ENCODE measurements at places on chromosomes 12 and 14.

DNA sequence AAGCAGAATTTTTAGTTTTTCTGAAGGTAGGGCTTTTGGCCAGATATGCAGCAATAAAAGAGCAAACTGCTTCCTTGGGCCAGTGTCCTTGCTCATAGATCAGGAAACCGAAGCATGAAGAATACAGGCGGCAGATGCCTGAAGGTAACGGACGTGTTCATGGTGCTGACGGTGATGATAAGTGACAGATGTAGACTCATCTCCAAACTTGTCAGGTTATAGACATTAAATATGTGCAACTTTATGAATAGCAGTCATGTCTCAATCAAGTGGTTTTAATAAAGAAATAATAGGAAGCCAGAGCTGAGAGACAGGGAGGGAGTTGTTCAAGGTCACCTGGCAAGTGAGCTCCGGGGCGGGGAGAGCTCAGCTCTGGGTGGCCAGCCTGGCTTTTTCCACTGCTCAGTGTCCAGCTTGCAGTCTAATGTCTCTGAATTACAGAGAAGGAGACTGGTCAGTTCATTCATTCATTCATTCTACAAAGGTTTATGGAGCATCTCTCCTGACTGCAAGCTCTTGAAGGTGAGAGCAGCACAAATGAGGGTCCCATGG lies 1.0 kb downstream of the SERPINA5 start:
- no peak for DNase-seq

DNA sequence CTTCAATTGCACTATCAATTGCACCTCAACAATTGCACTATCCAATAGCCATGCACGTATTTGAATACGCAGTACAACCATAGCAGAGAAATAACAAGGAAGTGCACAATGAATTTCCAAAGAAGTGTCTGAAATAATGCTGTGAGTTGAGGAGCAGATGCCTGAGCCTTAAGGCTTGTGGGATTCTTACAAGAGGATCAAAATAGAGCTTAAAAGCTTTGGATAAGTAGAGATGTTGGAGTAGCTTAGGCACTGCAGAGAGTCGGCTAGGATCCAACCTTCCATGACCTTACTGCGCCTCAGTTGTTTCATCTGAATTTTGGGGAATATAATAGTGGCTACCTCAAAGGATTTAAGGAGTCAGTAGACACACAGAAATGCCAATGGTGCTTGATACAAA lies 196.1 kb upstream of the FLRT2 start:
- no peak for DNase-seq

GRCh38 chr12:116759783-116760621 lies 21.9 kb downstream of the RNFT2 start:
- no peak for DNase-seq

DNA sequence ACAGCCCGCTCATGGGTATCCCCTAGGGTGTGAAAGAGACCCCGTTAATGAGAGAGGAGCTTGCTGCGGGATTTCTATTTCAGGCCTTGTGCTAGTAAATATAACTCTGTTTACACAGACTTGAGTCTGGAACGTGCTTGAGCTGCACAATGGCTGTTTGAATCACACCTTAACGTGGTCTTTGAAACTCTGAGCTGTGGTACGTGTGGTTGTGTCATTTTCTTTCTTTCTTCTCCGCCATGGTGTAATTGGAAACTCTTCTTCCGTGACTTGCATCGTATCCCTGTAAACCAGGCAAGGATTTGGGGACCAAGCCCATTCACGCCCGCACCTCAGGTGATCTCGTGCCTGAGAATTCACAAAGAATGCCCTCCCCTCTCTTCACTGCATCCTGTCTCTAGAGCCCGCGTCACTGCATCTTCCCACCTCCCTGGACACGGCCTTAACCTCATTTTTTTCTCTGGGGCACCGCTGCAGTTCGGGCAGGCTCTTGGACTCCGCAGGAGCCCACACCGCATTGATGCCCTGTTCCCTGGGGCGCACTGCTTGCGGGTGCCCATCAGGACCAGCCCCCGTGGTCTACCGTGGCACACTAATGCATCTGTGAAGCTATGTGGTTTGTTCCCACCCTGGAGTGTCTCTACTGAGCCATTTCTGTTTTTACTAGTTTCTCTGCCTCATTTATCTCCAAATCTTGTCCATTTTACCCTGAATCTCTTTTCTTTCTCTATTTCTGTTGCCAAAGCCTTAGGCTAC lies 78.4 kb upstream of the PARP11 start:
- no peak for DNase-seq

DNA sequence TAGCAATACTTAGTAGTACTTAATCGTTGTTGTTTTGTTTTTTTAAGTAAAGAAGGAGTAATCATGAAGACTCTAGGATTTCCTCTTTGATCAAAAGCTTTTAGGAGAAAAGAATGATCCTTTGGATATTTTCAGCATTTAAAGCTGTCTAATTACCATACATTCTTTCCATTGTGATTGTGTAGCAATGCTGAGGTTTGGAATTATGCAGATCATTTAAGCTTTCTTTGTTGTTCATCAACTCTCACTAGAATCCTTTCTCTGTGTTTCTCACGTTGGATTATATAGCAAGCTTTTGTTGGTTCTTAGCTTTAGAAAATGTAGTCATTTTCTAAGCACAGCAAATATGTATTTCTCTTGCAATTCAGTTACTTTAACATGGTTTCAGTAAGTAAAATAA lies 25.8 kb downstream of the CCDC91 start:
- no peak for DNase-seq
